Stimulated activated CD4-positive, alpha-beta T cell treated with anti-CD3 and anti-CD28 coated beads, Interleukin-1b, Interleukin-23, amount 100 ng/mL, for 1 hour (primary cell): ENCODE measurements at places on chromosomes 13 and 19.
A peak's percentile ranks its signal among the peaks of the same experiment; 100 is the strongest.

DNA sequence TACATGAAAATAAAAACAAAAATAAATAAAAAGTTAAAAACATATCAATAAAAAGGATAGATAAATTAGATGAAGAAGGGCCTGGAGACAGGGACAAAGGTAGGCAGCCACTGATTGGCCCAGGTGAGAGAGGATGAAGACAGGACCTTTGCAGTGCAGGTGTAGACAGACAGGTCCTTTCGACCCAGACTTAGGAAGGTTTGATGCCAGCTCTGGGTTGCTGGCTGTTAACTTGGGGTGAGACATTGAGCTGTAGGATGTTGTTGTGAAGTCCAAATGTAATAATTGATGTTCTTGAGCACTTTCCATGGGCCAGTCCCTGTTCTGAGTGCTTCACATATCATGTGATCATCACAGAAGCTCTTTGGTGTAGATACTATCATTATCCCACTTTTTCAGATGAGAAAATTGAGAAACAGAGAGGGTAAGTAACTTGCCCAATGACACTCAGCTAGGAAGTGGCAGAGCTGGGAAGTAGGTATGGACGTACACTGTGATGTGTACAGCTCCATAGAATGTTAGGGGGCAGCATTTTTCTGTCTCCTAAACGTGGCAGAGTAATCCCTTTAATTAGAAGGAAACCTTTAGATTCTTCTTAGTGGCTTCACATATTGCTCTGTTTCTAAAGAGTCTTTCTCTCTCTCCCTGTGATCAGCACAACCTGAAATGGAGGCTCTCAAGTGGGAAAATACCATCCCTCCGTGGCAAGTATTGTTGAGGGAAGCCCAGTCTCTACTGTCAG is 76.0 kb upstream of the STK24 start:
- DNase-seq = no peak

- no peak for DNase-seq
These were observed 1358.5 kb upstream of the PCDH9 start for GRCh38 chr13:68588623-68589022.

- no peak for DNase-seq
These were observed 38.7 kb downstream of the SIAH3 start for GRCh38 chr13:45812695-45813372.

- no peak for DNase-seq
These were observed 31.9 kb upstream of the CPB2 start for GRCh38 chr13:46136688-46137087.

DNA sequence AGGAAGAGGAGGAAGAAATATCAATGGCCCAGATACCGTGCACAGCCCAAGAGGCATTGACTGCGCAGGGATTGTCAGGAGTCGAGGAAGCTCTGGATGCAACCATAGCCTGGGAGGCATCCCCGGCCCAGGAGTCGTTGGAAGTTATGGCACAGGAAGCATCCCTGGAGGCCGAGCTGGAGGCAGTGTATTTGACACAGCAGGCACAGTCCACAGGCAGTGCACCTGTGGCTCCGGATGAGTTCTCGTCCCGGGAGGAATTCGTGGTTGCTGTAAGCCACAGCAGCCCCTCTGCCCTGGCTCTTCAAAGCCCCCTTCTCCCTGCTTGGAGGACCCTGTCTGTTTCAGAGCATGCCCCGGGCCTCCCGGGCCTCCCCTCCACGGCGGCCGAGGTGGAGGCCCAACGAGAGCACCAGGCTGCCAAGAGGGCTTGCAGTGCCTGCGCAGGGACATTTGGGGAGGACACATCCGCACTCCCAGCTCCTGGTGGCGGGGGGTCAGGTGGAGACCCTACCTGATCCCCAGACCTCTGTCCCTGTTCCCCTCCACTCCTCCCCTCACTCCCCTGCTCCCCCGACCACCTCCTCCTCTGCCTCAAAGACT is 36.0 kb downstream of the KEAP1 start:
- no peak for DNase-seq

DNA sequence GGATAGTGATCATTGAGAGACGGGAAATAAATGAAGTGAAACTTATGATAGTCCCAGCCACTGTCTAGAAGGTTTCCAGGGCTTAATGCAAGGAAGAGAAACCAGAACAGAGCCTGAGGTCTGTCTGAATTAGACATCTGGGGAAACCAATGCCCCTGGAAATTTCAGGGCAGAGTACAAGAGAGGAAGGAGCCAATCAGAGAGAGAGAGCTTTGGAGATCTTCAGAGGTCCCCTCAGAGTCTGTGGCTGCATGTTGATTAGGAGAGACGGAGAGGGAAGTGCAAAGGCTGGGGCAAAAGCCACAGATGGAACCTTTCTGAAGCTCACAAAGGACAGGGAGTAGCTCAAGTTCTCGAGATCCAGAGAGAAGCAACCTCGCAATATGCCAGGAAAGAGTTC is 378.0 kb downstream of the DNAJC15 start:
- DNase-seq = no peak

- DNase-seq = no peak
These were observed 82.2 kb downstream of the SLAIN1 start for GRCh38 chr13:77779552-77780272.

DNA sequence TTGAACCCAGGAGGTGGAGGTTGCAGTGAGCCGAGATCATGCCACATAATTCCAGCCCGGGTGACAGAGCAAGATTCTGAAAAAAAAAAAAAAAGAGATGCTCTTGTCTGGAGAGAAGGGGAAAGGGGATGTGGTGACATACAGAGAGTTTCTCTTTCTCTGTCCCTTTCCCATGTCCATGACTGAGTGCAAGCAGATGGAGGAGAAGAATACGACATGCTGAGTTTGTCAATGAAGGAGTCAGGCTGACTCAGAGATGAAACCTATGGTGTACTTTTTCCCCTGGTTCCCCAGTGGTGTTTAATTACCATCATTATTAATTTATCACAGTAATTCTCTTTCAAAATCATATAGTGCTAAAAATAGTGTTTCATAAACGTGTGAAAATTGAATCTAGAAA is 448.8 kb downstream of the FOXO1 start:
- DNase-seq = no peak

DNA sequence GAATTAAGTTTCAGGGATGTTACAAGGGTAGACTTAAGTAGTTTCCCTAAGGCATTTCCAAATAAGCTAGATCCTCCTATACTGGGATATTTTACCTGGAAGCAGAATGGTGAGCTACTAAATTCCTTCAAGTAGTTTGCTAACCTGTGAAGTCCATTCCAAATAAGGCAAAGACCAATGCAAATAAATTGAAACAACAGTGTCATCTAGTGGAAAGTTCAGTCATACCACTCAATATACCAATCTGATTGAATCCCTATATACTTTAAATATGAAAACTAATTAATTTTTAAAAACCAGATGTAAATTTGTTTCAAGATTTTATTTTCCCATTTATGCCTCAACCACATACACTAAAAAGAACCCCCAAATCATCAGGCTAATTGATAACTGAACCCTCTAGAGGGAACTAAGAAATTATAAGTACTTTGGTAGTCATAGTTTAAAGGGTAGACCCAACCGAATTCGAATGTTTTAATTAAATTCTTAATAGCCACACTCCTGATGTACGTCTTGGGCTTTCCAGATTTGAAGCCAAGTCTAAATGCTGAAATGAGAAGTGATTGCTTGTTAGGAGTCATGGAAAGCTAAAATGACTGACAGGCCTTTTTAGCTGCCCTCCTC is 223.7 kb downstream of the TBC1D4 start:
- no peak for DNase-seq

DNA sequence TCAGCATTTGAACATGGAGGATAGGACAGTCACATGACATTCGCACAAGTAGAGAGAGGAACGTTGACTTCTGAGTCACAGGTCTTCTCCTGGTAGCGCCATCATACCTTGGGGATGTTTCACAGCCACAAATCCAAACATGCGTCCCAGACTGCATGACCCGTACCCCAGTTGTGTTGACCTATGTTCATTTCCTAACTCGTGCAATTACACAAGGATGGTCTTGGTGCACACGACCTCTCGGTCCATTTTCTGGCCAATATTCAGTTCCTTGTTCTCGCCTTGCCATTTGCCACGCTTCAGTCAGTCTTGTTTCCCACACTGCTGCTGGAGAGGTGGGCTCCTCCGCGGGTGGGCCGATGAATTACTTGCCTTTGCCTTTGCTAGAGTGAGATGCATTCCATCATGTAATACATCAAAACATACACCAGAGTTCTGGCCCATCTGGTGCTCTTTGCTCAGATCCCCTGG is 87.3 kb downstream of the COL4A2 start:
- DNase-seq = no peak

DNA sequence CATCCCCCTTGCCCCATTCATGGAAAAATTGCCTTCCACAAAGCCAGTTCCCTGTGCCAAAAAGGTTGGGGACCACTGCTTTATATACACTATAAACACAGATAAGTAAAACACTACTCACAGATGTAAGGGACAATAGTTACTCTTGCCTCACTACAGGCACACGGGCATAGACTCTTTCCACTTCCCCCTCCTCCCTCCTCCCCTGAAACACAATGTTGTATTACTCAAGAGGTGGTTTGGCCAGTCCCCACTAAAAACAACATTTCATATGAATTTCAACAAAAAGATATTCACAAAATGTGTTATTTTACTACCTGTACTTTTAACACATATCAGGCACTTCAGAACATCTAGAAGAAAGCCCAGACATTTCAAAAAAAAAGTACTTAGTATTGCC is 45.1 kb downstream of the EPSTI1 start:
- DNase-seq = no peak

- DNase-seq = no peak
These were observed 2.0 kb downstream of the DNAJC3 start for GRCh38 chr13:95678967-95679366.

DNA sequence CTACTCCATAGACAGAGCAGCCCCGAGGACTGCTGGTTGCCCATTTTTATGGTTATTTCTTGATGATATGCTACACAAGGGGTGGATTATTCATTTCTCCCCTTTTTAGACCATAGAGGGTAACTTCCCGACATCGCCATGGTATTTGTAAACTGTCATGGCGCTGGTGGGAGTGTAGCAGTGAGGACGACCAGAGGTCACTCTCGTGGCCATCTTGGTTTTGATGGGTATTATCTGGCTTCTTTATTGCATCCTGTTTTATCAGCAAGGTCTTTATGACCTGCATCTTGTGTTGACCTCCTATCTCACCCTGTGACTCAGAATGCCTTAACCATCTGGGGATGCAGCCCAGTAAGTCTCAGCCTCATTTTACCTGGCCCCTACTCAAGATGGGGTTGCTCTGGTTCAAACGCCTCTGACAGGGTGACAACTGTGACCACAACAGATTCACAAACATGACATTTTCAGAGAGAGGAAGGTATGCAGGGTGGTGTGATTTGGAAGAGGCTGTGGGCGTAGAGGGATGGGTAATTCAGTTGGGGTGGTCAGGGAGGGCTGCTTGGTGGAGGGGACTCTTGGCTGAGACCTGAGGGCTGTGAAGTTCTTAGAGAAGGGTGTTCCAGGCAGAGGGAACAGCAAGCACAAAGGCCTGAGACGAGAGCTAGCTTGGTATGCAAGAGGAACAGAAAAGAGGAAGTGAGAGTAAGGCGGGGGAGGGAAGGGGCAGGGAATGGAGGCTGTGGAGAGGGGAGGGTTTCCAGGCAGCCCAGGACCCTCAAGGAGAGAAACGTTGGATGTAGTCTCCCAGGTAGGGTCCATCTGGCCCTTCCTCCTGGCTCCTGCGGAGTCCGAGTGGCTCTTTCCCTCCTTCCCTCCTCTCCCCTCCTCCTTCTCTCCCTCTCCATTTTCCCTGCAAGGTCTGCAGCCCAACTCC is 23.5 kb downstream of the FAM187B start:
- DNase-seq = no peak

- peak; percentile 75 for DNase-seq
These were observed at the start of gene VASP for GRCh38 chr19:45506989-45507871. Gene VASP, plus strand, starts transcription at chr19:45507479. Its CDS starts 293 bp downstream, at chr19:45507772.

- no peak for DNase-seq
These were observed 141.5 kb downstream of the STK24 start for GRCh38 chr13:98435376-98435775.

GRCh38 chr19:46429999-46430398 is 1.3 kb upstream of the PNMA8C start:
- DNase-seq = no peak

GRCh38 chr13:33349986-33350826 is 64.7 kb upstream of the STARD13 start:
- DNase-seq = no peak

DNA sequence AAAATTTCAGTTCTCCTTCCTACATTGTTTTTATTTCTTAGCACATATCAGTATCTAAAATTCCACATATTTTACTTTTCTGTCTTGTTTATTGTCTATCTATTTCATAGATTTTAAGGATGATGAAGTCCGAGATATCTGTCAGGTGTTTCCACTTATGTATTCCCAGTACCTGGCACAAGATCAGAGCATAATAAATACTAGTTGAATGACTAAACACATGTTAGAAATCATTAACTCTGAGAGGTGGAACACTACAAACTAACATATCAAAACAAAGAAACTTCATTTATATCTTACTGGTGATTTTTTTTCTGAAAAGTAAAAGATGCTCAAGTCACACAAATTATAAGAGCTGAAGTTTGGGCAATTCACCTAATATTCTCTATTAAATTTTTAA is 1208.3 kb downstream of the PCDH9 start:
- DNase-seq = no peak

GRCh38 chr19:3440082-3440481 is 40.2 kb downstream of the SMIM24 start:
- DNase-seq = no peak
